Fibroblast of skin of back (primary cell): ENCODE measurements at places on chromosomes 1 and 21.
A peak's percentile ranks its signal among the peaks of the same experiment; 100 is the strongest.

- no peak for DNase-seq
These were observed 1038.1 kb upstream of the ADGRL4 start for GRCh38 chr1:80044662-80045061.

GRCh38 chr1:212981025-212981495 lies 30.7 kb downstream of the VASH2 start:
- no peak for DNase-seq

- no peak for DNase-seq
These were observed 22.8 kb downstream of the CDC7 start for GRCh38 chr1:91523482-91523881.

GRCh38 chr1:47507144-47507543 lies 69.3 kb downstream of the FOXD2 start:
- no peak for DNase-seq

DNA sequence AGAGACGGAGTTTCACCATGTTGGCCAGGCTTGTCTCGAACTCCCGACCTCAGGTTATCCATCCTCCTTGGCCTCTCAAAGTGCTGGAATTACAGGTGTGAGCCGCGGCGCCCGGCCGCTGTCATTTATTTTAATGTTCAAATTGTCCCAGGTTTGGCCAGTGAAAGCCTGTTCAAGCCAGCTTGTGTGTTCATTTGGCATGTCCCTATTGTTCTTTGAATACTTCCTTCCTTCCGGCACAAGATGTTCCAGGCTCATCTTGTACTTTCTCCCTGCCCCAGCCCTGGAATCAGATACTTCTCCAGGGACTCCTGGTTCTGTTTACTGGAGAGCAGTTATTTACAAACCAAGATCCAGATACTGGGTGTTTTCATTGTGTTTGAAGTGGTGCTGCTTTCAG lies 37.0 kb downstream of the ZBTB8B start:
- no peak for DNase-seq

DNA sequence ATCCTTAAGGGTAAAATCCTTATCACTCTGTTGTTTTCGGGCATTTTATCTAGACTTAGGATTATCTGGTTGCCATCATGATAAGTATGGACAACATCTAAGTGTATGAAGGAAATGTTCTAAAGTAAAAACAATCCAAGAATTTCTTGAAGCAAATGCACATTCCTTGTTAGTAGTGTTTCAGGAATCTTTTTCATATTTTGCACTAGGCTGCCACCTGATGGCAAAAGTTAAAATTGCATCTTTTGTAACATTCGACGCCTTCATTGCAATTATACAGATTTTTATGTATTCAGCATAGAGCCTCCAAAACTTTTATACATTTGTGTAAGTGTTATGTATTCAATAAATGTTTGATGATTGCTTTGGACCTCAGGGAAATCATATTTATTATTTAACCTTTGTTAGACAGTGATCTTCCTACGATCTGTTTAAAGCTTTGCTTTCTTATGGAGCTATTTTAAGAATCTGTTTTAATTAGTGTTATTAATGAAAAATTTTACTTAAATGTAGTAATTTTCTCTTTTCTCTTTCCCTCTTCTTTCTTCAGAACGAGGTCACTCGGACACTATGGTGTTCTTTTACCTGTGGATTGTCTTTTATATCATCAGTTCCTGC lies 49.4 kb upstream of the KIAA1614 start:
- peak; percentile 70 for DNase-seq

- DNase-seq: no peak
These were observed 95.7 kb upstream of the PALMD start for GRCh38 chr1:99550198-99550597.

DNA sequence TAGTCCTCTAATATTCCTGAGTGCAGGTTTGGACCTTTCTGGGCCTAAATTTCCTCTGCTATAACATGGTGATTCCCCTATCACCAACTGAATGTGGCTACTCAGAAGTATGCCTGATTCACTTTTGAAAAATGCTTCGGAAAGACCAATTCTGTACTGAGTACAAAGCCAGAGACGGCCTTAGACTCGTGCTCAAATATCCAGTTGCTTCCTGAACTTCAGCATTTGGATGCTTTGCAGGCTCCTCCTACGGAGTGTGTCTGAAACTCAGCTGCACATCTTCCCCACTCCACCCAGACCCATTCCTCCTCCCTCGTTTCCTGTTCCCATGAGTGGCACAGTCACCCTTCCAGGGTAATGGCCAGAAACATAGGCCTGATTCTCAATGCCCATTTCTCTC lies 98.4 kb upstream of the GADD45A start:
- DNase-seq: peak; percentile 84

DNA sequence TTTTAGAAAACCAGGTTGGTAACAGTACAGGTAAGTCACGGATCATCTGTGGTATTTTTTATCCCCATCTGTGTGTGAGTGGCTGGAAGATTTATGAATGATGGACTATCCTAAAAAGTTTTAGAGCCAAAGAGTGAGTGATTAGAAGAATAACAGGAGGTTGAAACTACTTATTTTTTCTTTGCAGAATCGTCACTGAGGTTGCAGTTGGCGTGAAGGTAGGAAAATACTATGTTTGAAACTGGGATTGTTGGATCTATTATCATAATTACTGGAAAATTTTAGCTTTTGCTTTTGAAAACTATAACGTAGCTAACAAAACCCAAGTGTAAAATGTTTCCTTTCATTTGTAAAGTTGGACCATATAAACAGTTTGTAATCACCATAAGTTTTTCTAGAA lies 1.8 kb downstream of the PTBP2 start:
- DNase-seq: no peak

DNA sequence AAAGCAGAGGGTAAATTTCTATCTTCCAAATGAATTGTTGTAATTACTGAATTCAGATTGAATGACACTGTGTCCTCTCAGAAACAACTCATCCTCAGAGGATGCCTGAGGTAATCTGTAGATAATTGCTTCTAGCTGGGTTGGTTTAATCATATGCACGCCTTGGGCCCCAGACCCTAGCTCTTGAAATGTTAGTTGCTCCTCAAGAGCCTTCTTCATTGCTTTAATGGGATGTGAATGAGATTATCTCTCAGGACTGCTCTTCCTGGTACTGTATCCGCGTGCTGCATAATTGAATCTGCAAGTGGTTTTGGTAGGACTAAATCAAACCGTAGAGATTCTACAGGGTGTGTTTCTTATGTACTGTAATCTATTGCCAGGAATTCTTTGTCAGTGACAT lies 569.3 kb upstream of the NEGR1 start:
- DNase-seq: no peak

DNA sequence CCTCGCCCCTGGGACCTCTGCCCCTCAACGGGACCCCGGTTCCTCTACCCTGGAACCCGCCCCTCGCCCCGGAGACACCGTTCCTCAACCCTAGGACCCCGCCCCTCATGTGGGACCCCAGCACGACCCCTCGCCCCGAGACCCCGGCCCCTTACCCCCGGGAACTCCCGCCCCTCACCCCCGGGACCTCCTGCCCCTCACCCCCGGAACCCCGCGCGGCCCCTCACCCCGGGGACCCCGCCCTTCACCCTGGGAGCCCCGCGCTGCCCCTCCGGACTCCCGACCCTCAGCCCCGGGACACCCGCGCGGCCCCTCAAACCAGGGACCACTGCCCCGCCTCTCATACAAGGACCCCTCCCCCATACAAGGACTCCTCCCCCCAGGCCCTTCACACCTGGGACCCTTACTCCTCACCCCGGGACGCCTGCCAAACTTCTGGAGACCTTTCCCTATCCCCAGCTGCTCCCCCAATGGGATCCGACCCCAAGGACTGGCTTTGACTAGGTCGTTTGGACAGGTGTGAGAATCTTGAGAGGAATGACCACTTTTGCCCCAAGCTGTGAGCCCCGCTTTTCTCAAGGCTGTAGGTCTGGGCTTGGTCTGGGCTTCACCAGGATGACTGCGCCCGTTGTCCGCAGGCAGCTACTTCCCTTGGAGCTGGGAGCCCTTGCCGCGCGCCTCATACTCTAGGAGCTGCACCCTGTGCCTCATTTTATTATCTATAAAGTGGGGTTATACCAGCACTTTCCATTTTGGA lies 843 bp downstream of the DIP2A start:
- DNase-seq: peak; percentile 39

GRCh38 chr1:209672705-209673630 lies 2.2 kb upstream of the G0S2 start:
- no peak for DNase-seq

DNA sequence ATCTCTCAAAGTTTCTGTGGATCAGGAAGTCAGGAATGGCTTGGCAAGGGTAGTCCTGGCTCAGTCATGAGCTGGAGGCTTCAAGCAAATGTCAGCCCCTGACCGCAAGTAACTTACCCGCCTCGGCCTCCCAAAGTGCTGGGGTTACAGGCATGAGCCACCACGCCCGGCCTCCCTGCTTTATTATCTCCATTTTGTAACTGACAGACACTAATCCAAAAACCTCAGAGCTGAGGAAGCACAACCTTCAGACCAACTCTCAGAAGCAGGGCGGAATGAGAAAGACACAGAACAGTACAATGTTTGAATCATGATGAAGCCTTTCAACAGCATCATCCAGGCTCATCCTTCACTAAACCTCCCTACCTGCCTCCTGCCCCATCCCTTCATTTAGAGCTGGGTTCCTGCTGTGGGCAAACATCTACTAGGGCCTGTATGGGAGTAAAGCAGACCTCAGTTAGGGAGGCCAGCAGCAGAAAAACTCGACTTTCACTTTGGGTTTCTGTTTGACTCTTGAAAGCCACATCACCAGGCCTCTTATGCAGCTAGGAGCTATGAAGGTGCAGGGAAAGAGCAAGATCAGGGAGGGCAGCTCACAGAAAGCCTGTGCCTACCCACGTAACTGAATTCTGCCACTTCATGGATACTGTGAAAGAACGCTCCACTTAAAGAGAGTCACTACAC lies 84.4 kb upstream of the RAB4A start:
- no peak for DNase-seq

GRCh38 chr1:63896755-63897154 lies 122.9 kb downstream of the ROR1 start:
- no peak for DNase-seq

DNA sequence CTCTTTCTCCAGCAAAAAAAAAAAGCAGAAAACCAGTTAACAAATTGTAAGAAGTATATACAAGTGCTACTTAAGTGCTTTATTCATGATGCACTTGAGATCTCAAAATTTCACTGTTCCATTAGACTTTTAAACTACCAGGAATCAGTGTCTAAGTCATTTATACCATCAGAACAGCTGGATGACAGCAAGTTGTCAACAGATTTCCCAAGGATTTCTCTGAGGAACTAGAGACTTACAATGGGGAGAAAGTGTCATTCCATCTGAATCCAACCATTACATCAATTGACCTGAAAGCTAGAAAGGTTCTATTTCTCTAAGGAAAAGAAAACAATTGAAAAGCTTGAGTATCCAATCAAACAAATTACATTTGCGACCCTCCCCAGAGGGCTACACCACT lies 43.8 kb downstream of the USH2A start:
- no peak for DNase-seq

DNA sequence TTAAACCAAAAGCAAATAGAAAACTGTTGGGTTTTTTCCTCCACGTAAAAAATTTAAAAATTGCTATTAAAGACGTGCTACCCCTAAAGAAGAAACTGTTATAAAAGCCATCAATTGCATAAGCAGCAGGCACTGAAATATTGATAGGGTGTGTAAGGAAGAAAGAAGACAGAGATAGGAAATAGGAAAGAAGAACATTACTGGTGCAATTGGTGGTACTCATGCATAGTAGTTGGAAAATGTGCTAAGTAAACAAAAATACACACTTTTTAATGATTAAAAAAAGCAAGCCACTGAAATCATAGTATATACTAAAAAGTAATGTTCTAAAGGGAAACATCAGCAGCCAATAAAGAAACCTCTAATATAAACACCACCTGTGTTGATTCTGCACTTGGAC lies 52.8 kb upstream of the ANGPTL3 start:
- no peak for DNase-seq

GRCh38 chr21:17858747-17859146 lies 39.6 kb upstream of the C21orf91 start:
- no peak for DNase-seq

GRCh38 chr1:246954126-246954525 lies 22.4 kb upstream of the AHCTF1 start:
- no peak for DNase-seq
